ENCODE measurements at places on chromosomes 2 and 18. TPM values are rescaled to one million over a fixed set of nuclear protein-coding genes. Genes with fewer than 3 reads are reported as not detected.

Gene ANKRD30BL
- 1.2 TPM for total RNA-seq

GRCh38 chr2:100160396-100160795 is 18.0 kb upstream of the AFF3 start:
- H3K27me3 ChIP-seq: no peaks in the 10 kb centered on the region
- no peak for DNase-seq
- no peaks in the 10 kb centered on the region for H3K4me1 ChIP-seq
- H3K4me3 ChIP-seq: no peak overlapping the region
- no peak overlapping the region for H3K27ac ChIP-seq

- DNase-seq: peak; percentile 14
- no peaks in the 10 kb centered on the region for H3K4me1 ChIP-seq
- H3K27me3 ChIP-seq: no peaks in the 10 kb centered on the region
These were observed 9.0 kb downstream of the CAPN10 start for GRCh38 chr2:240595381-240596079.

GRCh38 chr2:24456599-24457556 is 34.2 kb upstream of the NCOA1 start:
- H3K27me3 ChIP-seq: no peaks in the 10 kb centered on the region
- H3K27ac ChIP-seq: peak overlapping the region; percentile 75
- DNase-seq: peak; percentile 86
- no peaks in the 10 kb centered on the region for H3K36me3 ChIP-seq

DNA sequence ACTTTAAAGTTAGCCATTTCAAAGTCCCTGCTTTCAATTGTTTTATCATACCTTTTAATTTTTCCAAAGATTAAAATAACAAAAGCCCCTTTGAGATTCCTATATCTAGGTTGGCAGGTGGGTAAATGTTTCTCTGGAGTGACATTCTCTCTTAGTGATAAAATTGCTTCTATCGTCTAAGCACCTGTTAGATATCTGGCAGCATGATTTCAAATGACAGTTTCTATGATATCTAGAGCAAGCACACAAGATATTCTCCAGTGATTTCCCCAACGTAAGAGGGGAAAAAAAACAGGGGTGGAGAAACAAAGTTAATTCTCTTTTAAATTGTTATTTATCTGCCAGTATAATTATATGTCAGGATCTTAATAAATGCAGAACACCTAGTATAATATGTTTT is 610.2 kb downstream of the DSC3 start:
- DNase-seq: no peak
- no peak overlapping the region for H3K4me3 ChIP-seq
- H3K4me1 ChIP-seq: no peaks in the 10 kb centered on the region
- H3K27ac ChIP-seq: no peak overlapping the region

- no peaks in the 10 kb centered on the region for H3K27me3 ChIP-seq
- H3K4me3 ChIP-seq: no peak overlapping the region
- H3K4me1 ChIP-seq: no peaks in the 10 kb centered on the region
- no peak for DNase-seq
These were observed 93.6 kb downstream of the MREG start for GRCh38 chr2:215919624-215920243.
